ENCODE measurements at places on chromosomes 5 and 9. TPM values are rescaled to one million over a fixed set of nuclear protein-coding genes. Genes with fewer than 3 reads are reported as not detected.

The PTGS1 gene
- total RNA-seq = 0.78 TPM

The OTP gene
- not detected for total RNA-seq

The PCDHAC1 gene
- 0.08 TPM for total RNA-seq

The SGCD gene
- total RNA-seq = 34.3 TPM

The MAMDC4 gene
- total RNA-seq = 1.7 TPM

The TLX3 gene
- total RNA-seq = not detected

The BHMT2 gene
- total RNA-seq = 6.9 TPM

The CRHBP gene
- not detected for total RNA-seq

The KIAA1191 gene
- total RNA-seq = 201 TPM

The TXNDC8 gene
- not detected for total RNA-seq

The IL5 gene
- not detected for total RNA-seq

The TSSK1B gene
- not detected for total RNA-seq

The MTAP gene
- total RNA-seq = 11.0 TPM

The C9orf153 gene
- total RNA-seq = 0.13 TPM

The PCDHGA5 gene
- total RNA-seq = 2.0 TPM
